CD4-positive, alpha-beta T cell treated with Interleukin-4 for 4 hours (primary cell): ENCODE measurements at places on chromosomes 4 and X.

- DNase-seq, result no peak
These were observed 268.1 kb upstream of the SLITRK2 start for GRCh38 chrX:145549496-145549895.

DNA sequence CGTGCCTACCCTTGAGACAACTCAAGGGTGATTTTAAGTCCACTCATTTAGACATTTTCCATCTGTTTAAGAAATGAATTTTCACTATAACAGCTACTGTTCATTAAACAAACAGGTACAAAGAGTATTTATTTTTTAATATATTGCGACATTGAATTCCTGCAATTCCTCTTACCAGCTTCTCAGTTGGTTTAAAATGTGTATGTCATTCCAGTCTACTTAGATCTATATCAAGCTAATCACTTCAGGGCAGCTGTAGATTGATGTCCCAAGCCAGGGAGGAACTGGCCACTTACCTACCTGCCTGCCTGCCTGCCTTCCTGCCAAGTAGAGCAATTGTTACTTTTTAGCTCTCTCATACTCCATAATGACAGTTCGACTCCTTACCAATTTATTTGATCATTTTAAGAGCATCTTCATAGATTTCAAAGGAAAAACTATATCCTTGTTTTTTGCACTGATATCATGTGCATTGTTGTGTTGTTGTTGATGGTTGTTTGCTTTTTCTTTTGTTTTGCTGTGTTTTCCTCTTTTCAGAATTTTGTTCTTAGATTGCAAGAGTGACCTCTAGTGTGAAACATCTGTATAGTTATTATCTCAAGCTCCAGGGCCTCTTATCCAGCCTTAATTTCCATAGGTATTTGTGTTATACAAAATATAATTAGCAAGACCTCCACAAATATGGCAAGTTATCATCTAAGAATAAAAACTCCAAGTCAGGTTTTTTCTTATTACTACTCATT, 120.9 kb upstream of the NRK start:
- DNase-seq, result no peak

DNA sequence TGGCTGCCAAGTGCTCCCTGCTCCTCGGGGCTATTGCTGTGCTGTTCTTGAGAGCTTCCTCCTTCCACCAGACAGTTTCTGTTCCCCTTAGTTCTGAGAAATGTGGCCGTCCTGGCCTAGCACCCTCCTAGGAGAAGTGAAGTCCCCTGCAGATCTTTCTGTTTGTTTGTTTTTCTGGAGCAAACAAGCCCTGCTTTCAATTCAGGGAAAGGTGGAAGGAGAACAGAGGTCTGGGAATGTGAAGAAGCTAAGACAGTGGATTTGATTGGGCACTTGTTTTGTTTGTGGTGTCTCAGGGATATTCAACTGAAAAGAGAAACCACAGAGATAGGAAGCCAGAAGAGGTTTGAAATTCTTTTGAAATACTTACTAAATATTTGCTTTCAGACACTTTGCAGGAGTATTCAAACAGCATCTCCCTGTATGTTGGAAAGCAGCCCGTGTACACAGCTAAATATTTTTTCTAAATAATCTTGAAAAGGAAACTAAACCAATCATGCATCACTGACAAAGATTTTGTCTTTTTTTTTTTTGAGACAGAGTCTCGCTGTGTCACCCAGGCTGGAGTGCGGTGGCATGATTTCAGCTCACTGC, 36.5 kb upstream of the PPM1K start:
- peak; percentile 45 for DNase-seq

DNA sequence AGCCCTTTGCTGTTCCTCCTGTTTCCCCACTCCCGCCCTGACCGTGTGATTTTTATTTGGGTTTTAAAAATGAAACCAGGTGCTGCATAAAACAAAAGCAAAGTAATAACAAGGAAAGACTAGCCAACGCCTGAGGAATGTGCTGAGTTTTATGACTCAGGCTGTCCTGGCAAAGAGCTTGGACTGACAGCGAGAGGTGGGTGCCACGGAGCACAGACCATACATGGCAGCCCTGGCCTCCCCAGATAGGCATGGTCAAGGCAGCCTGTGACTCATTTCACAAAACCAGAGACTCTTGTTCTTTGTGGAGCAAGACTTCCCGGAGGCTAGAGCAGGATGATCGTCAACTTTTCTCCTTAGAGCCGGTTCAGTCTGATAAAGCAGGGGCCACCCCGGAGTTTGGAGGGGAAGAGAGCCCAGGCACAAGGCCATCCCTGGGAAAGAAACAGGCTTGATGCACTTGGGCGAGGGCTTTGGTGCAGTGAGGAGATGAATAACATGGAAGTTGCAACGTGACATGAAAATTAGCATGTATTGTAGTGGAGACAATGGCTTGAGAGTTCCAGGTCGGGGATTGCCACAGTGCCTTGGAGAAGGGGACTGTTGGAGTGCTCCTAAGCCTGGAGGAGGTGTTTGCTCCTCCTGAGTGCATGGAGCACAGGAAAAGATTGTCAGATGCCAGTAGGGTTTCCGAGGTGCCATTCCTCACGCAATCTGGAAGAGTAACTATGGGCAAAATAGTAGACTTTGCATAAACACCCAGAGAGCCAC, 54.8 kb downstream of the C4orf51 start:
- DNase-seq, result no peak

DNA sequence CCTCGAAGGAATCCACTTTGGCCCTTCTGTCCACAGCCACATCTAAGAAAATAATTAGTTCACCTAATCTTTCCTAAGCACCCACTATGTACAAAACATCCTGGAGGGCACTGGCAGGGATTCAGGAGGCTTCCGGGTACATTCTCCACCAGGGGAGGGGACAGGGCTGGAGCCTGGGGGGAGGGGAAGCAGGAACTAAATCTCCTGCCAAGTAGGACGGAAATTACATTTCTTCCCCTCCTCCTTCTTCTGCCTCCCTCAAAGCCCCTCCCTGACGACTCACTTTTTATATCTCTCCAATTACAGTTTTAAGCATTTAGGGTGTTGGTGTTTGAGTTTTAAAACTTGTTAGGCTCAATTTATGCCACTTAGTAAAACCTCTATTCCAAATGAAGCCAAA, 203.1 kb downstream of the BCOR start:
- no peak for DNase-seq

DNA sequence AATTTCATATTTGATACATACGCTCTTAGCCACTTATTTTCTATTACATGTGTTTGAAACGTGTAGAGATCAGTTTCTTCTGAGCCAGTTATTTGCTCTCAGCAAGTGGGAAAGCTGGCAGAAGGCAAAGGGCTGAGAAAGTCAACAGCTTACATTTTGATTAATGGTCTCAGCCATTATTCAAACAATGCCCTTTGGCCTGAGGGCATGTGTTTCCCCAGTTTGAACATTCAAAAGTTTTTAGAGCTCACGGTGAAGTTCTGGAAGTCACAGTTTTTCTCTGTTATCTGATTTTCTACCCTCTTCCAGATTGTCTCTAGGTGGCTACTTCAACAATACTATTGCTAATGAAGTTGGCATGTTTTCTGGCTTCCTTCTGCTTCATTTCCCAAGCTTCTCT, 591.8 kb upstream of the CPEB2 start:
- DNase-seq, result no peak

DNA sequence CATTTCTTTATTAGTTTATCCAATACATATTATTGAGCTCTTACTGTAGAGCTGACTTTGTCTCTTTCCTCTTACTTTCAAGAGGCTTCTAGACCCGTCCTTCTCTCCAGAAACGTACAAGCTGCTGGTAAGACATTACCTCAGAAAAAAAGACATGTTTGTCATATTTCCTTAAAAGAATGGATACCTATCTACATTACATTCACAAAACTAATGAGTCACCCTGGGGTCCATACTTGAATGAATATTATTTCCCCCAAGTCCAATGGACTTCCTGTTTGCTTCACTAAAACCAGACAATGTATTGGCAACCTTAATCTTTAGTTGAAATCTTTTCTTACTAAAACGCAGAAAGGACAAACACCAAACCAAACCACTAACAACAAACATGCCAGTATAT, 176.5 kb upstream of the CLNK start:
- no peak for DNase-seq

DNA sequence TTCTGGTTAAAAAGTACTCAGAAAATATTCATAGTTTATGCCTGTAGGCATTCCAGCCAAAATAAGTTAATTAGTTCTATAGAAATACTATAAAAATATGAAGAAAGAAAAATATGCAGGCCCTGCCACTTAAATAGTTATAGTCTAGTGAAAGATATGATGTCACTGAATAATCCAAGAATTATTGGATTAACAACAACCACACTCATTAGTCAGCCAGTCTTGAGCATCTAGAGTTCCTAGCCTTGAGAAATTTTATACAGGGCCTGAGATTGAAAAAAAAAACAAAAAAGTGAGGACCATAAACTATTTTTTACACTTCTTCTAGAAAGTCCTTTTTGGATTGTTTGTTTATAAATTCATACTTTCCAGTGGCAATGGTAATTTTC, 823.0 kb downstream of the FAT4 start:
- no peak for DNase-seq

- no peak for DNase-seq
These were observed 103.5 kb downstream of the TECRL start for GRCh38 chr4:64305565-64306254.

DNA sequence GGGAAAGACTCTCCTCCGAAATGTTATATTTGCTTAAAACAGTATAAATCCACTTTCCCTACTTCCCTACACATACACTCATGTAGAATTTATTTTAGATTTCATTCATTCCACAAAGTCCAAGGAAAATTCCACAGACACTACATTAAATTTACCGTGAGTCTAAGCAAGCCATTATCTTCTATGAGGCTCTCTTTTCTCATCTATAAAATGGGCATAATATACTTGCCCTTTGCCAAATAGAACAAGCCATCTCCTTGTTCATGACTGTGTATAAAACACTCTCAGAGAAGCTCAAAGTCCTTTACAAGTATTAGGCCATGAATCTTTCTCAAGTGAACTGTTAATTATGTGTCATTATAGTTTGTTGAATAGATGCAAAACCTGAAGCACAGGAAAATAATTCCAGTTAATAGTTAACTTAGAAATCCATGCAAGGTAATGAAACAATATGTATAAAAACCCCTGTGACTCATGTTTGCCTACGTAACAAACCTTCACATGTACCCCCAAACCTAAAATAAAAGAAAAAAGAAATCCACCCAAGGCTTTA, 10.7 kb downstream of the TEC start:
- no peak for DNase-seq

GRCh38 chr4:156620786-156621185, 350.8 kb downstream of the PDGFC start:
- DNase-seq, result no peak

DNA sequence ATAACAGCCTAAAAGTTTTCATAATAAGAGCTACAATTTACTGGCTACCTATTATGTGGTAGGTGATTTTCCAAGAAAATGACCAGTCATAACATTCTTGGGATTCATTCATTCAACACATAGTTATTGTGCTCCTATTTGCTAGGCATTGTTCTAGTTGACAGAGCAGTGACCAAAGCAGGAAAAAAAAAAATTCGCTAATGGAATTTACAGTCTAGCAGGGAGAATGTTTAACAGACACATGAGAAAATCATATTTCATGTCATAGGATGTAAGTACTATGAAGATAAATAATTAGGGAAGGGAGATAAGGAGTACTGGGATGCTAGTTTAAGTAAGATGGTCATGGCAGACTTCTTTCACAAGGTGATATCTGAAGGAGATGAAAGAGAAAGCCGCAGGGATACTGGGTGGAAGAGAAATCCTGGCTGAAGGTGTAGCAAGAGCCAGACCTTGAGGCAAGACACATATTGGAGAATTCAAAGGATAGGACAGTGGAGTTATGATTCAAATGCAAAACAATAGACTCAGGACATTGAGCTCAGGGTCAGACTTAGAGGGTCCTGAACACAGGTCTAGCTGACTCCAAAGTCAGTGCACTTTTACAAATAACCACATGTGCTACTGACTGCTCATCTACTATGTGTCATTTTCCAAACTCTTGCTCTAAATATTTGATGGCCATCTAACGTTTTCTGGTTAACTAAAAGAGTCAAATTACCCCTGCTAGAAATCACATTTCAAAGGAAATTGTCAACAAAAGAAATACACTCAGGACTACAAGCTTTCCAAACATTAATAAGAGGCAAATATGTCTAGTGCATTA, 20.4 kb downstream of the SPCS3 start:
- no peak for DNase-seq

DNA sequence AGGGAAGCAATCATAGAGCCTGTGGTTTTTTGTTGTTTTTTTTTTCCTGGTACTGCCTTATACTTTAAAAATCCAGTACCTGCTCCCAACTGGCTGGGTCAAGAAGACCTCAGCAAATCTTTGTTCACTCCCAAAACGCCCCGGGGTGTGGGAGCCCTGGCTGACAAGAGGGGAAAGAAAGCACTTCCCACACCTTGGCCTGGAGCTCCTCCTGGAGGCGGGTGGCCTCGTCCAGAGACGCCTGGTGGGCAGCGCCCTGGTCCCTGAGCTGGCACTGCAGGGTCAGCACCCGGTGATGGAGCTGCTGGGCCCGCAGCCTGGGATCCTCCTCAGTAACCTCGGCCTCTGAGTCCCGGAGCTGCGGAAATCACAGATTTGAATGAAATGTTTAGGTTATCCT, 38.2 kb downstream of the C4orf50 start:
- no peak for DNase-seq

GRCh38 chr4:107718351-107718965, 1.6 kb downstream of the PAPSS1 start:
- DNase-seq, result no peak

GRCh38 chr4:72302981-72303704, 265.9 kb downstream of the ADAMTS3 start:
- peak; percentile 55 for DNase-seq

GRCh38 chr4:77994194-77994721, 62.9 kb upstream of the FRAS1 start:
- no peak for DNase-seq

GRCh38 chrX:40154250-40154852, 56.6 kb upstream of the BCOR start:
- DNase-seq, result no peak

- peak; percentile 0 for DNase-seq
These were observed 37.6 kb downstream of the TAB3 start for GRCh38 chrX:30851449-30851848.

GRCh38 chrX:18992829-18993228, 8.9 kb upstream of the PHKA2 start:
- no peak for DNase-seq

DNA sequence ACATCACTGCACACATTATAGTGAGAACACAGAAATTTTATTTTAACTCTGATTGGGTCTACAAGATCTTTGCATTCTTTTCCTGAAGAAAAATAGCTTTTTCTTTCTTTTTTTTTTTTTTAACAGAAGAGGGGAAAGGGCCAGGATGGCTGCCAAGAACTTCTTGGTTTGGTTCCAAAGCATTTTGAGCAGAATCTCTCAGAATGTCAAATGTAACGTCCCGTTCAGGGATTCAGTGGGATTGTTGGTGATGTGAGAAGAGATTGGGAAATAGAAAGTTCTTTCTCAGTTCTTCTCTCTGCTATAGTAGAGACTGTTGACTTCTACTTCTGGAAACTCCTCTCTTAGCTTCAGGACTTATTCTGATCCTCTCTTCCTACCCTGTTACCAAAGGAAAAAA, 70.9 kb upstream of the CBR4 start:
- no peak for DNase-seq

- no peak for DNase-seq
These were observed 47.1 kb upstream of the PPP2R3B start for GRCh38 chrX:433771-434170.

- peak; percentile 62 for DNase-seq
These were observed 82.3 kb downstream of the PRSS12 start for GRCh38 chr4:118270492-118270891.

GRCh38 chrX:20680998-20681397, 414.3 kb upstream of the RPS6KA3 start:
- DNase-seq, result no peak
